Retina (tissue), 1 donor: ENCODE measurements at places on chromosomes 5 and 9.

GRCh38 chr5:97499605-97500004 is 316.6 kb upstream of the RIOK2 start:
- no peak for DNase-seq

DNA sequence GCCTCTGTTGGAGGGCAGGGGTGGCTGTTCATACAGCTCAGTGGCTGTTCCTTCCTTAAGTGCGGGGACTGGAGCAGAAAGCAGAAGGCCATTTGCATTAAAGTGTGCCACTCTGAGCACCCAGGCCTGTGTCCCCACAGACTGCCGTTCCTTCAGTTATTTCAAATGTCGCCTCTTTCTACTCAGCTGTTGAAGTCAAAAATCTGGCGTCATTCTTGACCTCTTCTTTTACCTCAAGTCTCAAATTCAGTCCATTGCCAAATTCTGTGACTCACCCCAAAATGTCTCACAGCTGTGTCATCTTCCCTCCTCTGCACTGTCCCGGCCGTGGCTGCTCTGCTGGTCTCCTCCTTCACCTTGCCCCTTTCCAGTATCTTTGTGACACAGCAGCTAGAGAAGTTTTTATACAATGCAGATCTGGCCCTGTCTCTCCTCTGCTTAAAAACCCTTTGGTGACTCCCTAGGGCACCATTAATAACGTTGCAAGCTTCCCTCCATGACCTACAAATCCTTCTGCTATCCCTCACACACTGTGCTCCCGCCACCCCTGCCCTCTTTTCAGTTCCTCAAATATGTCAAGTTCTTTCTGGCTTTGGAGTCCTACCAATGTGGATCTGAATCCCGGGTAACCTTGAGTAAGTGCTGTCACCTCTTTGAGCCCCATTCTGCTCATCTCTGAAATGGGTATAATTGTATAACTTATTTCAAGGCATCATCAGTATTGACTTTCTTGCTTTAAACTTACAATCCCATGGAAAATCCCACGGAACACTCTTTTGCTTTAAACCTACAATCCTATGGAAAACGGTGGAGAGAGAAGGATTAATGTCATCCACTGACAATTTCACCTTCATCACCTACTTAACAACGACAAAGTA is 98.3 kb upstream of the BOD1 start:
- no peak for DNase-seq

DNA sequence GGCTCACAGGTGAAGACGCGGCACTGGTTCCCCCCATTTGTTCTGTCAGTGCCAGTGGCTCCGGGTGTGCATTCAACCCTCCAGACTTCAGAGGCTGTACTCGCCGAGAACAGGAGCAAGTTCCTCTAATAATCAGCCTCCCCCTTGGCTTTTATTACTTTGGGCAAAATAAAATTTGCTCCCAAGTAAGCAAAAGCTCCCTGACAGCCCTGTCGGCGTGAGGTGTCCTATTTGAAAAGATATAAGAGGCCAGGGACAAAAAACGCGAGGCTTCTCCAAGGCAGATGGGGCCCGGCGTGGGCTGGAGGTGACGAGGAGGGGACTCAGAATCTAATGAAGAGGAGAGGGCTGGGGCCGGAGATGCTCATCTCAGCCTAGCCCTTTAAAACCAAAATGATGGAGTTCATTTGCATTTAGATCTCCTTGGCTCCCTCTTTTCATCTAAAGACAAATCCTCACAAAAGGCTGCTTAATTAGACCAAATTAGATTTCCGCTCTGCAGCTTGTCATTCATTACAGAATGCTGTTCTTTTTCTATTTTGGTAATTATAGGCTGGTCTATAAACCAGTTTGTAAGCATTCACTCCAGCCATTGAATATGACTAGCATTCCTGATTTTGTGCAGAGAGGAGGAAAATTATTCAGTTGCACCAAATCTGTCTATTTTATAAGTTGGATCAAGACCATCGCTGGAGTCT is 68.5 kb downstream of the CFAP77 start:
- peak; percentile 41 for DNase-seq

- DNase-seq = peak; percentile 45
Measured at GRCh38 chr5:121758615-121759014, 93.1 kb upstream of the FTMT start.

GRCh38 chr9:68919661-68920060 is 94.3 kb downstream of the PRKACG start:
- no peak for DNase-seq

GRCh38 chr5:179866241-179867078 is 7.8 kb upstream of the MRNIP start:
- no peak for DNase-seq

GRCh38 chr5:174189654-174190541 is 144.4 kb downstream of the NSG2 start:
- DNase-seq = peak; percentile 76

DNA sequence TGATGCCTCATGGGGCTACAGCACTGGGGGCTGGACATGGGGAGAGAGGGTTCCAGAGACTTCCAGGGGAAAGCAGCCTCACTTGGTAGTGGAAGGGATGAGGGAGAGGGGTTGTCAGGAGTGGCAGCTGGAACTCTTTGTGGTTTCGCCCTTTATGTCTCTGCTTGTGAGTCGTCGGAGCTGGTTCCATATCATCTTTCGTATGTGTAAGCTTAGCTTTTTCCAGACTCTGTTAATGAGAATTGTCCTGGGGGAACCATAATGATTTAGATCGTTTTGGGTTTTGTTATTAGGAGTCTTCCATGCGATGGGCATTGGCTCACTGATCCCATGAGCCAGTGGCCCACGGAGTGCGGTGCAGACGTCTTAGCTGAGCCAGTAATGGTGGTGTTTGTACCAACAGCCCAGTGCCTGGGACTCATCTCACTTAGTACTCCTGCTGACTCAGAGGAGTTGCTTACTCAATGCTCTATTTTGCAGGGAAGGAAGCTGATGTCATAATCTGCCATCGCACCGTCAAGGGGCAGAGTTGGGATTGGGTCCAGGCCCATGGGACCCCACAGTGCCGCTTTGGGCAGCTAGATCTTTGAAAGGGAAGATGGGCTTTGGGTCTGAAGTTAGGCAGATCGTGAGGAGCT is 48.5 kb downstream of the NEK6 start:
- peak; percentile 57 for DNase-seq

DNA sequence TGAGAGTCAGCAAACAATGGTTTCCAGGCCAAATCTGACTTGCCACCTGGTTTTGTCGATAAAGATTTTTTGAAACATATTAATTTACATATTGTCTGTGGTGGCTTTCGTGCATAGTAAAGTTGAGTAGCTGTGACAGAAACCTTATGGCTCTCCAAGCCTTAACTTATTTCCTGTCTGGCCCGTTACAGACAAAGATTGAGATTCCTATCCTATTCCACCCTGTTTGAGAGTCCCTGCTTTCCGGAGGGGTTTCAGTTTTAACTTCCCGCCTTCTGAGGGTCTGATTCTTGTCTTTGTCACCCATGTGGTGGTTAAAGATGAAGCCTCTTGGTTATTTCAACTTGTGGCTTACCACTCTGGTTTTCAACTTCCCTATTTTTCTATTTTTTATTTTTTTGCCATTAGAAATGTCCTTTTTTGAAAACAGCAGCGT is 11.4 kb downstream of the OTULIN start:
- DNase-seq = no peak

- no peak for DNase-seq
Measured at GRCh38 chr9:120923620-120924328, 2.8 kb downstream of the TRAF1 start.

GRCh38 chr5:17079562-17079961 is 137.9 kb upstream of the BASP1 start:
- no peak for DNase-seq

GRCh38 chr5:133321833-133322420 is 270.1 kb downstream of the HSPA4 start:
- DNase-seq = no peak

DNA sequence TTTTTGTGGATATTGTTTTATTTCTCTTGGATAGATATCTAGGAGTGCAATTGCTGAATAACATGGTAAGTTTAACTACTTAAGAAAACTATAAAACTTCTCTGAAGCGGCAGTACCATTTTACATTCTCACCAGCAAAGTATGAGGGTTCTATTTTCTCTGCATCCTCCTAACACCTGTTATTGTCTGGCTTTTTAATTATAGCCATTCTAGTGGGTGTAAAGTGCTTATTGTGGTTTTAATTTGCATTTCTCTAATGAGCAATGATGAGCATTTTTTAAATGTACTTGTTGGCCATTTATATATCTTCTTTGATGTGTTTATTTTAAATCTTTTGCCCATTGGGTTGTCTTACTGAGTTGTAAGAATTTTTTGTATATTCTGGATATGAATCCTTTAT is 28.7 kb downstream of the SMIM32 start:
- DNase-seq = no peak

DNA sequence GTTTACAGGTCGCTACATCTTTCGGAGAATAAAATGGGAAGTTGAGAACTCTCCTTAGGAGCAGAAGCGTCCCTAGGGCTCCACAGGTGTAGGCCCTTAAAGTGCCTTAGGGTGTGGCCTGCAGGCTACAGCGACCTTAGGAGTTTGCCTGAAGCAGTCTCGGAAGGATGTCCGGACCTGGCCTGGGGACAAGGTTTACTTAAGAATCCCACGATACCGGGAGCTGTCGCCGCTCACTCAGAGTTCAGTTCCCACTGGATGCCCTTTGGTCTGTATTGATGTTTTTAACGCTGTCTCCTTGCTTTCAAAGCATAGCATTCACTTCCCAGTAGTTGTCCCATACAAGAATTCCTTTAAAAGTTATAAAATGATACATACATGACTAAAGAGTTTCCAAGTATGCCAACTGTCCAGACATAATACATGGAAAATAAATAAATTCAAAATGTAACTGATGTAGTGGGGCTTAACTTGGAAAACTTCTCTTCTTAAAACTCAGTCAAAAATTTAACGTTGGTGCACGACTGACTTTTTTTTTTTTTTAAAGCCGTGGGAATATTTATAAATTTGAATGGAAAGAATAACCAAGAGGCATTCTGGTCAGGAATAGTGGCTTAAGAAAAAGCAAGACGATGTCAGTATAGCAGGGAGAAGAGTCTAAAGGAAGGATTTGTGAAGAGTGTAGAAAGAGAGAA is 848 bp downstream of the RAD50 start:
- no peak for DNase-seq

DNA sequence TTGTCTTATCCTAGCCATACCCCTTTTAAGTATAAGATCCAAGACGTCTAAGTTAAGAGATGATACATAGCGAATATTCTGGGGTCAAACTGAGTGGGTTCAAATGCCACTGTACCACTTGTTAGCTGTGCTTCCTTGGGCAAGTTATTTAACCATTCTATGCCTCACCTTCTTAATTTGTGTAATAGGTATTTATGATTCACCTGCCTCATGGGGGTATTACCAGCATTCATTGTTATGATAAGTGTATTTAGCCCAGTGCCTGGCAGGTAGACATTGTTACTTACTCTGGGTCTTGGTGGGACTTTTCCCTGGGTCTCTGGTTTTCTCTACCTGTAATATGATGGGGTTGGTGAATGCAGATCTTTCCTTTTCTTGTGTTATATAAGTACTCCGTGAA is 3.8 kb downstream of the LARP1 start:
- DNase-seq = no peak

GRCh38 chr5:107396351-107396690 is 274.4 kb downstream of the EFNA5 start:
- DNase-seq = no peak

- DNase-seq = no peak
Measured at GRCh38 chr5:33035851-33036527, 324.9 kb downstream of the NPR3 start.

DNA sequence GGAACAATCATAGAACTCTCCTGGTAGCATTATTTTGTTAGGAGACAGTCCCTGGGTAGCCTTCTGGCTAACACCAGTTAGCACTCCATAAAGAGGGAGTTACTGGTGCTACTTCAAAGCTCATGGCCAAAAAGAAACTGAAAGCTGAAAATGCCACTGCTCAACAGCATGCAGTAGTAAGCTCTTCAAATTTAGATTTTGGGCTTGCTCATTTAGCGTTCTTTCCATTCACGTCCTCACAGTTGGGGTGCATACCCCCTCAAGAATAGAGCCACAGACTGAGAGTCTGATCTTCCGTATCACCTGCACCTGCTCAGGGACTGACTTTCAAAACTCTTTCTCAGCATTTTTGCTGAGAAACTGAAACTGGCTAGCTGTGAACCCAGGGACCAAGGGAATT is 24.7 kb downstream of the NTRK2 start:
- DNase-seq = no peak

- no peak for DNase-seq
Measured at GRCh38 chr5:67248703-67249589, 52.3 kb upstream of the CD180 start.

GRCh38 chr5:78638973-78639669 is 9.5 kb downstream of the LHFPL2 start:
- no peak for DNase-seq

DNA sequence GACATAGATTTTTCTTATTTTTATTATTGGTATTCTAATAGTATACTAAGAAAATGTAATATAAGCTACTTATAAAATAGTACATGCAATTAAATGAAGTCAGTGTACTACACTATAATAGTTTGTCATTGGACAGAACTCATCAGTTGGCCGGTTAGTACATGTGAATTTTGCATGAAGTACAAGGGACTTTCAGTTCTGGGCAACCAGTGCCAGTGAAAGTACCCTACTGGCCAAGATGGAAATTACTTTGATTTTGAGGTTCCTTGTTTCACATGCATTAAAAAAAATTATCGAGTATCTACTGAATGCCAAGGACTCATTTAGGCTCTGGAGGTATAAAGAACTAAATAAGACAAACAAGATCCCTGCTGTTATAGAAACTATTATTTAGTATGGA is 213.4 kb upstream of the ELL2 start:
- no peak for DNase-seq

DNA sequence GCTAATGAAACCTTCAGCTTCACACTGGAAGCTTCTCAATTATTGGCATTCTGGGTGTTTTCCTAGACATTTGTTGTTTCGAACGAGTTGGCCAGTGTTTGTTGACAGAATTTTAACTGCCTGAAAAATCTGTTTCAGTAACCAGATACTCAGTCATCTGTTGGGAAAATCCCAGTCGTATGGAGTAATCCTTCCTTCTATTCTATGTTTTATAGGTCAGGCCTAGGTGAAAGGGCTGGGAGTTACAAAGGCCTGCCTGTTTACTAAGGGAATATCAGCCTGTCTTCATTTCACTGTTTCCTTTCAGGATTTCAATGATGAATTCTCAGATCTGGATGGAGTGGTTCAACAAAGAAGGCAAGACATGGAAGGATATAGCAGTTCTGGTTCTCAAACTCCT is 59.9 kb downstream of the GRAMD2B start:
- DNase-seq = no peak

DNA sequence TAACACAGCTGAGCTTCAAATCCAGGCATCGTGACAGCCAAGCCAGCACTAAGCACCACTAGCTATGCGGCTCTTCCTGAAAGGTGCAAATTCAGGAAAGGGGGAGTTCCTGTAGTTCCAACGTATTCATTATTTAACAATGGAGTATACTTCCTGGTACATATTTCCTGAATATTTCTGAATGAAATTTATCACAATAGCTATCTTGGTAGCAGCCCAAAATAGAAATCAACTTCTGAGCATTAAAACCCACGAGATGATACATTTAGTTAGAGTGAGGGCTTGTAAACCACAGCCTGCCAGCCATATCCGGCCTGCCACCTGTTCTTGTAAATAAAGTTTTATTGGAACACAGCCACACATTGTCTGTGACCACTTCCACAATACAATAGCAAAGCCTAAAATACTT is 109.7 kb upstream of the RETREG1 start:
- no peak for DNase-seq
